ENCODE measurements at places on chromosomes 3 and 15.

DNA sequence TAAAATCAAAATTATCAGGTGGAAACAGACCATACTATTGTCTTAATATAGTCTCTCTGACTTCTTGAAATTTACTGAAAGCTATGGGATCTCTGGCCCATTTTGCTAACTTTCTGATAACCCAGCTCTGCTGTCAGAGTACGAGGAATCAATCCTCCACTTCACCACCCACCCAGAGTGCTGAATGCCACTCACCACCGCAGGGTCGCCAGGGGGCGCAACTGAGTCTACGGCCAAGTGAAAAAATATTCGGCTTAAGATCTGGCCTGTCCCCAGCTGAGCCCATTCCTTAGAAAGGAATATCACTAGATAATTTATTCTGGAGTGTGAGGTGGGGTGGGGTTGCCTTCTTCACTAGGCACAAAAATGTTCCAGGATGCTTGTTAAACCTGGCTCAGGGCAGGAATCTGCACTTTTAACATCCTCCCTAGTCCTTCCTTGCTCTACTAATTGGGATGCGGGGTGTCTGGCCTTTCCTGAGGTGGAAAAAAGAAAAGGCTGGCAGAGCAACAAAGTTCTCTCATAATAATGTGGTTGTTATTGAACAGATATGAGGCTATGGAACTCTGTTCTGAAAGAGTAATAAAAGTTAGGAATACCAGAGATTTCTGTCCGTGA lies 520.6 kb downstream of the MFSD1 start:
- DNase-seq: peak; percentile 59

GRCh38 chr15:38658431-38658830 lies 93.8 kb upstream of the RASGRP1 start:
- DNase-seq: no peak

GRCh38 chr3:183764847-183765731 lies 60.3 kb downstream of the MAP6D1 start:
- DNase-seq: no peak

DNA sequence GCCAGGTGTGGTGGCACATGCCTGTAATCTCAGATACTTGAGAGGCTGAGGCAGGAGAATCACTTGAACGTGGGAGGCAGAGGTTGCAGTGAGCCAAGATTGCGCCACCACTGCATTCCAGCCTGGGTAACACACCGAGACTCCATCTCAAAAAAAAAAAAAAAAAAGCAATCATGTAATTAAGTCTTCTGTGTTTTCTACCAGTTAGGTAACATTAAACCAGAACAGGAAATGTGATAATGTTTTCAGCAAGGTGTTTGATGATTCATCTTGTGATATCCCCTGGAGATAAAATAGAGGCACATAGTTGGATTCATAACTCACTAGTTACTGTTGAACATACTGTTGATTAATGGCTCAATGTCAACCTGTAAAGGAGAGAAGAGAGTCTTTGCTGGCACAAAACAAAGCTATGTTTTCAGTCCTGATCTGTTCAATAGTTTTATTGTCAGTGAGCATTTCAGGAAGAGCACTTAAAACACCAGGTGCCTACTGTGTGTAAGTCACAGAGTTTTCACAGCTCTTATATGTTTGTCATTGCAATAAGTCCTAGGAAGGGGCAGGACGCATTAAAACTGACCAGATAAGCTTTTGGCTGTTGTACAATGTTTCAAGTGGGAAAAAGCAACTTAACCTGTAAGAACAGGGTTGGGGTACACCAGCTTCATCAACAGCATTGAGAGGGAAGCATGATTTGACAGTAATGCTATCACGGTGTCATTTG lies 19.5 kb downstream of the DNAJB11 start:
- no peak for DNase-seq

- DNase-seq: peak; percentile 56
Measured at GRCh38 chr3:147191795-147192385, 214.5 kb downstream of the ZIC4 start.

GRCh38 chr3:136171097-136171542 lies 25.0 kb downstream of the MSL2 start:
- no peak for DNase-seq

GRCh38 chr3:65953301-65953812 lies 85.4 kb downstream of the MAGI1 start:
- DNase-seq: no peak

DNA sequence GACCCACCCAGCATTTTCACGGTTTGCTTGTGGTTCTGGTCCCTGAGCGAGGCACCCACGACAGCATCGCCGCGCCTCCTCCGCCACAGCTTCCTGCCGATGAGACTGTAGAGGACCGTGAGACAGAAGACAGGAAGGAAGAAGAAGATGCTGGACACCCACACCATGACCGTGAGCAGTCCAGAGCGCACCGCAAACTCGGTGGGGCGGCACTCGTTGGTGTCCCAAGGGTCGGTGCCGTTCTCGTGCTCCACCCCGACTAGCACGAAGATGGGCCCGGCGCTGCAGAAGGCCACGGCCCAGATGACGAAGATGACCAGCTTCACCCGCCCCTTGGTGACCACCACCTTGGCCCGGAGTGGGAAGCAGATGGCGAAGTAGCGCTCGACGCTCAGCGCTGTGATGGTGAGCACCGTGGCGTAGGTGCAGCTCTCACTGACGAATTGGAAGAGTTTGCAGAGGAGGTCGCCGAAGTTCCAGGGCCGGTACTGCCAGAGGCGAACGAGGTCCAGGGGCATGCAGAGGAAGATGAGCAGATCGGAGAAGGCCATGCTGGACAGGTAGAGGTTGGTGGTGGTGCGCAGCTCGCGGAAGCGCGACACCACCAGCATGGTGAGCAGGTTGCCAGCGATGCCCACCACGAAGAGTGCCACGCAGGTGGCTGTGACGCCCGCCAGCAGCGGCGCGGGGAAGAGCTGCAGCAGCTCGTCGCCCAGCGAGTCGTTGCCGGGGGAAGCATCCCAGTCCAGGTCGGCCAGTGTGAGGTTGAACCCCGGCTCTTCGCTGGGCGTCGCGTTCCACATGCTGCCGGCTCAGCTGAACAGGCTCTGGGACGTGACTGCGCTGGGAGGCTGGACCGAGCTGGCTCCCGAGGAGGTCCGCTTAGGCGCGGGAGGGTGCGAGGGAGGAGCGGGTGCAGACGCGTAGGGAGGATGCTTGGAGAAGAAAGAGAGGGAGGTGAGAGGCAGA lies at the start of gene GHSR:
Gene GHSR (minus strand): TSS at position 846 of the 969 bp plus-strand sequence. CDS start 43 bp downstream, at position 803.
- no peak for DNase-seq

- DNase-seq: no peak
Measured at GRCh38 chr15:65373163-65373651, 4.6 kb downstream of the IGDCC3 start.

GRCh38 chr3:133412183-133413132 lies 12.6 kb downstream of the BFSP2 start:
- no peak for DNase-seq

GRCh38 chr3:137131081-137131480 lies 173.3 kb downstream of the IL20RB start:
- no peak for DNase-seq

- DNase-seq: no peak
Measured at GRCh38 chr3:99009851-99010250, 108.4 kb upstream of the DCBLD2 start.

DNA sequence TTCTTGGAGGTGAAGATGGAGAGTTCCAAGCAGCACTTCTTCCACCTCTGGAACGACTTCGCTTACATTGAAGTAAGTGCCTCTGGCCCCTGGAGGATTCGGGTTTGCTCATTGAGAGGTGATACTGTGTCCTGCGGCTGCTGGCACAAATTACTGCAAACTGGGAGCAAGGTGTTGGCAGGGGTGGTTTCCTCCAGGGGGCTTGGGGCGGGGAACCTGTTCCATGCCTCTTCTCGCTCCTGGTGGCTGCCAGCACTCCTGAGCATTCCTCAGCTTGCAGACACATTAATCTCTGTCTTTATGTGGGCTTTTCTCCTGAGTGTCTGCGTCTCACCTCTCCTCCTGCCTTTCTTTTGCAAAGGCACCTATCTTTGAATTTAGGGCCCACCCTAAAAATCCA lies 47.4 kb downstream of the MESD start:
- DNase-seq: no peak

- DNase-seq: no peak
Measured at GRCh38 chr3:57017459-57017845, 43.0 kb upstream of the SPATA12 start.

- no peak for DNase-seq
Measured at GRCh38 chr3:178036451-178037144, 499.6 kb upstream of the KCNMB2 start.

- DNase-seq: no peak
Measured at GRCh38 chr15:91278951-91279350, 178.9 kb downstream of the SV2B start.
